ENCODE measurements at places on chromosomes 6 and 20.

- DNase-seq = no peak
Observed at GRCh38 chr20:48820649-48820973, 7.2 kb downstream of the PREX1 start.

DNA sequence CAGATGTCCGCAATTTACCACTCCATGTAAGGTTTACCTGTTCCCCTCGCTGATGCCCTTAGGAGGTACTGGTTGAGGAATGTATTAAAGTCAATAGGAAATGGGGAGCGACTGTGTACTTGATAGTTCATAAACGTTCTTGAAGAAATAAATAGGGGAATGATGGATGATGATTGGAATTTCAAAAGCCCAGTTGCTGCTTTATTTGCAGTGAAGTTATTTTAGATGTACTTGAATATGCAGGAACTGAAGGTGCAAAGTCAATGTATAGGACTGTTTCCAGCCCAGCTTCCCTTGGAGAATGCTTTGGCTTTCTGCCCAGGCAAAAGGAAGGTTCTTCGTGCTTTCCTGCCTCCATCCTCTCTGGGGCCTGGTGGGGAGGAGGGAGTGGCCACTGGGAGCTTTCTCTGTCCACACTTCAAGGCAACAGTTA lies 19.8 kb downstream of the ADGRF5 start:
- DNase-seq = no peak

GRCh38 chr6:30491991-30492952 lies 3.0 kb downstream of the HLA-E start:
- DNase-seq = no peak

GRCh38 chr6:121858986-121859385 lies 423.5 kb downstream of the GJA1 start:
- DNase-seq = no peak

- DNase-seq = no peak
Observed at GRCh38 chr20:5508044-5508443, 191.3 kb upstream of the PROKR2 start.

DNA sequence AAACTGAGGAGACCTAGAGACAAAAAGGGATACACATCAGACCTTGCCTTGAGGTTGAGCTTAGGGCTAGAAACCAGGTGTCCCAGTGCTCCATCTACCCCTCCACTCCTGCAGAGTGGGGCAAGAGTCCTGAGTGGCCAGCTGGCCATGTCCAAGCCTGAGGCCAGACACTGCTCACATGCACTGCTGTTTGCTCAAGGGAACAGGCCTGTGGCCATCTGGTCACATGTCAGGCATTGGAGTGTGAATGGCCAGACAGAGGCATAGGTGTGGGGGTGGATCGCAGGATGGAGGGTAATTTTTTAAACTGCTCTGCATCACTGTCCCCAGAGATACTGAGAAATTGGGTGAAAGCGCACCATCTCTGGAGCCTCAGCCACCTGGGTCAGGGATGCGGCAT lies 30.5 kb downstream of the MAFB start:
- DNase-seq = no peak

- no peak for DNase-seq
Observed at GRCh38 chr6:14148471-14148870, 30.9 kb downstream of the CD83 start.

GRCh38 chr6:143611580-143611979 lies 66.2 kb upstream of the PHACTR2 start:
- no peak for DNase-seq

- no peak for DNase-seq
Observed at GRCh38 chr6:70456735-70457134, 43.4 kb downstream of the FAM135A start.

GRCh38 chr6:170022827-170023619 lies 267.9 kb downstream of the DLL1 start:
- no peak for DNase-seq

DNA sequence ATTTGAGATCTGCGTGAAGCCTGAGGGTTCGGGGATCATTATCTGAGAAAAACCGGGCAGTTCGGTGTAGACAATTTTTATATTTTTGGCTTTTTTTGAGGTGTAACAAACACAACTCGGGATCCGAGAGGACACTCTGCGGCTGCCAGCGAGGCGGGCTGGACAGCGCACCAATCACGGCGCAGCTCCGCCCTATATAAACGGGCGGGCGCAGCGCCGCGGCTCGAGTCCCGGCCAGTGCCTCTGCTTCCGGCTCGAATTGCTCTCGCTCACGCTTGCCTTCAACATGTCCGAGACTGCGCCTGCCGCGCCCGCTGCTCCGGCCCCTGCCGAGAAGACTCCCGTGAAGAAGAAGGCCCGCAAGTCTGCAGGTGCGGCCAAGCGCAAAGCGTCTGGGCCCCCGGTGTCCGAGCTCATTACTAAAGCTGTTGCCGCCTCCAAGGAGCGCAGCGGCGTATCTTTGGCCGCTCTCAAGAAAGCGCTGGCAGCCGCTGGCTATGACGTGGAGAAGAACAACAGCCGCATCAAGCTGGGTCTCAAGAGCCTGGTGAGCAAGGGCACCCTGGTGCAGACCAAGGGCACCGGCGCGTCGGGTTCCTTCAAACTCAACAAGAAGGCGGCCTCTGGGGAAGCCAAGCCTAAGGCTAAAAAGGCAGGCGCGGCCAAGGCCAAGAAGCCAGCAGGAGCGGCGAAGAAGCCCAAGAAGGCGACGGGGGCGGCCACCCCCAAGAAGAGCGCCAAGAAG lies 69.0 kb downstream of the HFE start:
- peak; percentile 89 for DNase-seq

DNA sequence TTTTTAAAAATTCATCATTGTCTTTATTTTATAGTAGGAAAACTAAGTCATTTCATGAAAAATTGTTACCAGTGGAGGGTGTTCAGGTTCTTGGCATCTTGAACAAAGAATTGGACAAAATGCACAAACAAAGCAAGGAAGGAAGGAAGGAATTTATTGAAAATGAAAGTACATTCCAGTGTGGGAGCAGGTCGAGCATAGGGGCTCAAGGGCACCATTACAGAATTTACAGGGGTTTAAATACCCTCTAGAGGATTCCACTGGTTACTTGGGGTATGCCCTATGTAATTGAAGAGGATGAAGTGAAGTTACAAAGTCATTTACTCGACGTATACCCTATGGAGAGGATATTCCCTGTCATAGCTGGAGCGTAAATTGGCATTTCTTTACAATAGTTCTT lies 37.4 kb upstream of the HDAC2 start:
- DNase-seq = no peak

DNA sequence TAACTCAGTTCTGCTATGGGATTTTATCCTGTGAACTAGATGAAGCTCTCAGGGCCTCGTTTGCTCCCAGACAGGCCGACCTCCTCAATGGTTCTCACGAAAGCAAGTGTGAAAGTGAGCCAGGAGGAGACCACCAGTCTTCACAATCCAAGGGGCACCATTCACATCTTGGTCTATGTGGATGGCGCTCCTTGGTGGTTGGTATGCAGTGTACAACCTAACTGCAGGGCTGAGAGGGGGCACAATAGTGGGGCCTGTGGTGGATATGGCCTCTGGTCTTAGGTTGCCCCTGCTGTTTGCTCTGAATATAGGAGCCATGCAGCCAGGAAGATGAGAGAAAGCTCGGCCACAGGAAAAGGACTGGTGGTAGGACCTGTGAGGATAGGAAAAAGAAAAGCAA lies 24.7 kb downstream of the TRIM26 start:
- no peak for DNase-seq
